ENCODE measurements at places on chromosomes 16 and 17.
A peak's percentile ranks its signal among the peaks of the same experiment; 100 is the strongest.

DNA sequence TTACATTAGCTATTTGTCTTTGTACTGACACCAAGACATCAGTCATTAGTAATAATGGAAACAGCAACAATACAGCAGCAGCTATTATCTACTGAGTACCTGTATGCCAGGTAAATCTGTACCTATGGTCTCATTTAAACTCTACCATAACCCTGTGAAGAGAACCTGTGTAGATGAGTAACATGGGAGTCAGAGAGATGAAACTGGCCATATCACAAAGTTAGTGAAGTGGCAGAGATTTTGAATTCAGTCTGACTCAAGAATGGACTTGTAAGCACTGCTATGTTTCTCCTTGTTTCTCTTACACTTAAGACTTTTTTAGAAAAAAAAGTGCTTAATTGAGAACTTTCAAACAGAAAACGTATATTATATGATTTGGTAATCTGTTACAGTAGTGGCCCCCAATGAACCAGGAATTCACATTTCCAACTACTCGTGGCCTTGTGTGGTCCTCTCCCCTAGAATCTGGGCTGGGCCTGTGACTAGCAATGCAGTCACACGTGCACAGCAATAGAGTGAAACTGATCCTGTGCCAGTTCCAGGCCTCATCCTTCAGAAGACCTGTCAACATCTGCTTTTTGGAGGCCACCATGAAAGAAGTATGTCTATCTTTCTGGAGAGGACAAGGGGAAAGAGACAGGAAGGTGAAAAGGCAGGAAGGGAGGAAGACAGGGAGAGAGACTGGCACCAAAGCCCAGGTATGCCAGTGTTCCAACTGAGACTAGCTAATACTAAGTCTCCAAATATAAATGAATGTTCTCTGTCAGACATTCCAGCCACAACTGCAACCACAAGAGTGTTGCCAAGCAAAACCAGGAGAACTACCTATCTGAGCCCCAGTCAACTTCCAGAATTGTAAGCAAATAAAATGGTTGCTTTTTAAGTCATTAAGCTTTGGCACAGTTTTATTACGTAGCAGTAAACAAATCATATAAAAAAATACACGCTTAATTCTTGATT is 12.0 kb downstream of the CRLF3 start:
- DNase-seq, result peak; percentile 9

- peak; percentile 21 for DNase-seq
Observed at GRCh38 chr16:27080895-27081294, 14.2 kb downstream of the C16orf82 start.

GRCh38 chr16:24728891-24729242 is 584 bp upstream of the TNRC6A start:
- no peak for DNase-seq

GRCh38 chr17:72639711-72640110 is 452.8 kb downstream of the SLC39A11 start:
- DNase-seq, result no peak

Measured in HFFc6 (cell line).